IPS DF 6.9 (cell line): ENCODE measurements at places on chromosomes 3 and 15.

- DNase-seq, result no peak
Measured at GRCh38 chr15:89107984-89108383, 19.7 kb downstream of the ABHD2 start.

DNA sequence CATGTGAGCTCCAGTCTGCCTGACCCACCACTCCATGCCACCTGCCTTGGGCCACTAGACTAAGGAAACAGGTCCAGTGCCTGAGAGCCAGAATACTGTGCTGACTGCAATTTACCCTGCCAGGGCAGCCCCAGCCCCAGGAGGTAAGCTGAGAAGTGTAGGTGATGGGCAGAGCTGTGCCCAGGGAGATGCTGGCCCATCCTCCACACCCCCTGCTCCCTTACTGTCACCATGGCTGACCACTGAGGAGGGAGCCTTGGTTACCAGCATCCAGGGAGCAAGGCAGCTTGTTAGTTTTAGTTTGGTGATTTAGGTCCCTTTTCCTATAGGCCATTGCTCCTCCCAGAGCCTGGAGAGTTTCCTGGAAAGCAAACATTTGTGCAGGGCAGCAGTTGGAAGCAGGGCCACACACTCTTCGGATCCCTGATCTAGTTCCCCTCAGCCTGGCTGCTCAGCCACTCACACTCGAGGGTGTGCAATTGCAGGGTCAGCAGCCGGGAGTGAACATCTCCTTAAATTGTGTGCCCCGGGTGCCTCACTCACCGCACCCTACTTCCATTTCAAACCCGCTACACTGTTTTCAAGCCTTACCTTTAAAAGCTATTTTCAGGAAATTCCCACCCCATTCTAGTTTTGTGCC, 2.0 kb downstream of the GALNT15 start:
- no peak for DNase-seq

DNA sequence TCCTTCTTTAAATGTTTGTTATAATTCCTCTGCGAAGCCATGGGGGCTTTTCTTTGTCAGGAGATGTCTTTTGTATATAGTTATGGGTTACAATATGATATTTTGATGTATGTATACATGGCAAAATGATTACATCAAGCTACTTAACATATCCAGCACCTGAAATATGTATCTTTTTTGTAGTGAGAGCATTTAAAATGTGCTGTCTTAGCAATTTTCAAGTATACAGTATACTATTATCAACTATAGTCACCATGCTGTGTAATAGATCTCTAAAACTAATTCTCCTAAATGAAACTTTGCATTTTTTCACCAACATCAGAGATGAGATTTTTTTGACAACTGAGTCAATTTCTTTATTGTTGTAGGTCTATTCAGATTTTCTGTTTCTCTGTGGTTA, 77.2 kb downstream of the STXBP5L start:
- no peak for DNase-seq

DNA sequence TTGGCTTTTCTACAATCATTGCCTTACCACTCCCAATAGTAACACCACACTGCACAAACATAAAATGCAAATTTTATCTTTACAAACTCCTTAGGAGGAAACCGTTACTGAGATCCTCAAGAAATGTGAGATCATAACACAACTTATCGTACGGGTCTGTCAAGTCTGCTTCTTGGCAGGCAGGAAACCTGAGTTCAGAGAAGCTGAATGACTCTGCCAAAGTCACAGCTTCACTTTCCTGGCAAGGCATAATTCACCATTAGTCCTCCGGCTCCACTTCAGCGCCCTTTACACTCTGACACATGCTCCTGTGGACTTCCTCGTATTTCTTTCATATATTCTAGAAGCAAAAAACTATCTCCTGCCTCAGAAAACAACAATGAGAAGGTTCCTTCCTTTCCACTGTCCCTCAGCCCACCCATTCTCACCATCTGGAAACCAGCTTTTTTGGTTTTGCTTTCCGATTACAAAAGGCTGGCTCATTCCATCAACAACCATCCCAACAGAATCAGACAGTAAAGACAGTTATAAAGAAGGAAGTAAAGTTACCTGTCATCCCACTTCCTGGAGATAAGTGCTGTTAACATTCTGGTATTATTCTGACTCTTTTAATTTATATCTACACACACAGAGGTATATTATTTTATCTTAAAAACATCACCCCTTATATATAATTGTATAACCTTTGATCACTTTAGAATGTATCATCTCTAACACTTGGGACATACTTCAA, 223.4 kb downstream of the STT3B start:
- DNase-seq, result no peak

GRCh38 chr3:89179355-89180001, 72.1 kb downstream of the EPHA3 start:
- no peak for DNase-seq

DNA sequence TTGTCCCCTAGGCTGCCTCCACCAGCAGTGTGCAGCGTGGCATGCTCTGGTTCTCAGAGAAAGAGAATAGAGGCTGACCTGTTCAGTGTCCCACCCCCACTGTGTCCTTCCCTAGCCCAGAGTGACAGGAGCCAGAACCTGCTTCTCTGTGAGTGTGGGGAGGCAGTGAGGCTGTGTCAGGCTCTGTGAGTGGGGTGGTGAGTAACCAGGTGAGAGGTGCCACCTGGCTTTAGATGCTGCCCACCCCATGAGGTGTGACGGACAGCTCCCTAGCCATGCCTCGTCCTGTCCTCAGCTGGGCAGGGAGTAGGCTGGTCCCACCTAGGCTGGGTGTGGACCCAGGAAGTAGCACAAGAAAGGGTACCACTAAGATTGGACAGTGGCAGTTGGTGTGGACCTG, 6.3 kb downstream of the TEX264 start:
- no peak for DNase-seq
